ENCODE measurements at places on chromosomes 2 and 18. TPM values are rescaled to one million over a fixed set of nuclear protein-coding genes. Genes with fewer than 3 reads are reported as not detected.

- no peak for DNase-seq
These were observed 53.1 kb downstream of the CHRNA1 start for GRCh38 chr2:174711206-174711605.

DNA sequence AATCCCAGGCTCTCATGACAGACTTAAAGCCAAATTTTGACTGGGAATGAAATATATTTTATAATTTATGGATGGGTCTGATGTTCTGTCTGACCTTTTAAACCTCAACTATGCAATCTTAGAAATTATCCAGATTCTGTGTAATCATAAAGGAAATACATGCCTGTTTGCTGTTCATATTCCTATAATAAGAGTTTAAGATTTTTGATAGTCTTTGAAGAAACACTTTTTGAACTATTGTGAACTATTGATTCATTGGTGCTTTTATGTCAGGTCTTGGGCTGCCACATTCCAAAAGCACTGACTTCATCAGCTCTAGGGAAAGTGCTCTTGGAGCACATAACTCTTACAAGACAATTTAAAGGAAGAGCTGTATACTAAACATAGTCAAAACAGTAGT, 64.2 kb downstream of the CCDC150 start:
- DNase-seq: no peak

DNA sequence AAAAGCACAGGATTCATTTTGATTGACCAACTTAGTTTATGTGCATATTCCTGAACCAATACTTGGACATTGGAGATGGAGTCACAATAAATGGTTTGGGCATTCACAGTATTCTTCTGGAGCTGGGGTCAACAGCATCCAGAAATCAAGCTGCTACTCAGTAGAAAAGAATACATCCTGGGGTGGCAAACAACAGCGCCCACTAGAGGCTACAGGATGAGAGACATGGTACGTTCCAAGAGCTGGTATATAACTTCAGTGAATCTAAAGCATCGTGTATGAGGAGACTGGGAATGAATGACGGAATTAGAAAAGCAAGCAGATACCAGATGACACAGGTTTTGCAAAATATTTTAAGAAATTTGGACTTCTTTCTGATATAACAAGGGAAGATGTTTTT, 142.9 kb upstream of the FIGN start:
- DNase-seq: no peak

GRCh38 chr2:176120364-176121189, 1.9 kb upstream of the HOXD9 start:
- no peak for DNase-seq

Gene CLIP4
- 48.2 TPM for total RNA-seq

Gene NGEF
- 0.35 TPM for total RNA-seq

Gene DLX2
- not detected for total RNA-seq

Gene TGIF1
- 59.3 TPM for total RNA-seq

- DNase-seq: no peak
These were observed 44.8 kb downstream of the VIT start for GRCh38 chr2:36741188-36741837.

GRCh38 chr2:192888109-192888508, 693.4 kb upstream of the TMEFF2 start:
- DNase-seq: no peak

GRCh38 chr2:26162963-26163362, 9.9 kb upstream of the GAREM2 start:
- no peak for DNase-seq

GRCh38 chr18:30903566-30903965, 139.0 kb downstream of the DSC3 start:
- no peak for DNase-seq

Gene C2orf78
- not detected for total RNA-seq

Gene REG3A
- 3.3 TPM for total RNA-seq

Gene SLC9A4
- not detected for total RNA-seq

Gene RESP18
- total RNA-seq: not detected

- no peak for DNase-seq
These were observed 28.8 kb downstream of the CNRIP1 start for GRCh38 chr2:68290901-68291300.

- no peak for DNase-seq
These were observed 75.5 kb upstream of the ZNF532 start for GRCh38 chr18:58788971-58789875.

- DNase-seq: peak; percentile 94
These were observed at the start of the genes KATNAL2 and PIAS2 for GRCh38 chr18:46917108-46917802. Gene KATNAL2 (plus strand): TSS chr18:46917602. CDS start chr18:46946873, 29,271 bp downstream. Gene PIAS2 (minus strand): TSS chr18:46917507. CDS start chr18:46917345, 162 bp downstream.

GRCh38 chr2:106138543-106139237, 55.4 kb downstream of the UXS1 start:
- DNase-seq: no peak
